ENCODE measurements at places on chromosomes 16 and 17.
A peak's percentile ranks its signal among the peaks of the same experiment; 100 is the strongest.

GRCh38 chr16:55613613-55614335 is 42.0 kb upstream of the SLC6A2 start:
- DNase-seq = no peak

DNA sequence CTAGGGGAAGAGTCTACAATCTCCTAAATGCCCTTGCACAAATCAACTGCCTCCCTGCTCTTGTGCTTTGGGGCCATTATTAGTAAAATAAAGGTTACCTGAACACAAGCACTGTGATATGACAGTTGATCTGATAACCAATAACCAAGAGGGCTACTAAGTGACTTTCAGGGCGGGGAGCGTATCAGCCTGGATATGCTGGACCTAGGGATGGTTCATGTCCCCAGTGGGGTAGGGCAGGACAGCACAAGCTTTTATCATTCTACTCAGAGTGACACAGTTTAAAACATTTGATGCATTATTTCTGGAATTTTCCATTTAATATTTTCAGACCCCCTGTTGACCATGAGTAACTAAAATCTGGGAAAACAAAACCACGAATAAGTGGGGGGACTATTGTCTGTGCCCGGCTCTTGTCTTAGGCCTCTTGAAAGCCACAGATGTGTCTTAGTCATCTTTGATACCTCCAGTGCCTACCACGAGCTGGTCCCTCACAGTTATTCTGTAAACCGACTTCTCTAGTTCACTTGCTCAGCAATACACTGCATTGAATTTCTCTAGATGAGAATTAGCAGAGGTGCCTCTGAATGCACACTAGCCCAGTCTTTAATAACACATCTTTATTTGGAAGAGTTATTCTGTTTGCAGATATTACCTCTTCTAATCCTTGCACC is 94.6 kb upstream of the DHX40 start:
- DNase-seq = no peak

GRCh38 chr16:84277244-84277823 is 17.3 kb upstream of the WFDC1 start:
- DNase-seq = peak; percentile 62

GRCh38 chr17:34816848-34817247 is 144.4 kb downstream of the CCT6B start:
- no peak for DNase-seq

DNA sequence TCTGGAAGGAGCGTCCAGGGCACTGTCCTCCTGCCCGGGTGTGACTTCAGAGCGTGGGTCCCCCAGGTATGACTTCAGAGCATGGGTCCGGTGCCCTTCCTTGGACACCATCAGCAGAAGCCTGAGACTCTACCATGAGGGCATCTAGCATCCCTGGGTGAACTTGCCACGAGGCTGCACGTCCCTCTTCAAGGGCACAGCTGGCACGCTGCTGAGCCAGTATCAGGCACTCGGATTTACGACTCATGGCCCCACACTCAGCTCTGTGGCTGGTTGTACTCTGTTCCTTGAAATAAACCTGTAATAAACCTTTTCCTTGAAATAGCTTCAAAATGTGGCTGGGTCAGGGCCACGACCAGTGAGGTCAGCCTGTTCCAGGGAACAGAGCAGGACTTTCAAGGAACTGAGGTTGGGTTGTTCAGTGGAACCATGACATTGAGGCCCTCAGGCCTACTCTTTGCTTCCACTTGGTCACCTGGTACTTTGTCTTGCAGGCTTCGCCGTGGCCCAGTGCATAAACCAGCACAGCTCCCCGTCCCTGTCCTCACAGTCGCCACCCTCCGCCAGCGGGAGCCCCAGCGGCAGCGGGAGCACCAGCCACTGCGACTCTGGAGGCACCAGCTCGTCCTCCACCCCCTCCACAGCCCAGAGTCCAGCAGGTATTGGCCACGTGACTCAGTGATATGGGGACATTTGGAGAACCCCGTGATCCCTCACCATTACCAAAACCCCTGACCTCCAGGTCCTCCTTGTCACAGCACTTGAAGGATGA is 89.9 kb downstream of the SOCS1 start:
- DNase-seq = no peak

GRCh38 chr17:78111727-78112517 is 16.6 kb downstream of the TMC6 start:
- DNase-seq = no peak

DNA sequence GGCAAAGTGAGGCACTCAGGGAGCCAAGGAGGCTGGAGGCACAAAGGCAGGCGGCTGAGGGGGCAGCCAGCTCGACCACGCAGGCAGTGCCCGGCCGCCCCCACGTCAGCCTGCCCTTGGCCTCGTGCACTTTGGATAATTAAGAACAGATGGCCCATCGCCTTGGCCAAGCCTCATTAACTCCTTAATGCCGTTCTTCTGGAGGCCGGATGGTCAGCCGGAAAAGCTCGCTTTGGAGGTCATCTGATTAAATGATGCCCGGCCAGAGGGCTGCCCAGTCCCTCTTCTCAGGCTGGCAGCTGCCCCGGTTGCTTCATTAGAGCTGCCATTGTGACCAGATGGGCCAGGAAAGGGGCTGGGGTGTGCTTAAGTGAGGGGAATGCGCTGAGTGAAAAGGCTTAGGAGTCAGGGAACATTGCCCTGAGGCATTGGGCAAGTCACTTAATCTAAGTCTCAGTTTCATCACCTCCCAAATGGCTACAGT is 364.0 kb downstream of the NPIPA8 start:
- DNase-seq = no peak

GRCh38 chr16:79083508-79084299 is 516.8 kb downstream of the MAF start:
- no peak for DNase-seq

GRCh38 chr17:78885956-78886355 is 17.0 kb downstream of the CEP295NL start:
- no peak for DNase-seq

DNA sequence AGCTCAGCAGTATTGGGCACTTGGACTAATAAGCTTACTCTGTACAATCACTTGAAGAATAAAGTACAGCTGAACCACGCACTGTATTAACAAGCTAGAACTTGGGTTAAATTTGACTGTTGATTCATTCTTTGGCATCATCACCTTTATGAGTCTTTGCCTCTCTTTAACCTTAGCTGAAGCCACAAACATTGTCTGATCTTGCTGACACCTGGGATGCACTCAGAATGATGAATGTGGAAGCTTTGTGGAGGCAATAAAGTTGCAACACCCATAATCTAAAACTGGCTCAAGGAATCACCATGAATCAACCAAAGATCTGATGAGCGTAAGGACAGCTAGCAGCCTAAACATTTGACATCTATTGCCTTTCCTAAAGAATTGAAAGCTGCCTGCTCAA is 590.6 kb upstream of the SOX9 start:
- DNase-seq = no peak

DNA sequence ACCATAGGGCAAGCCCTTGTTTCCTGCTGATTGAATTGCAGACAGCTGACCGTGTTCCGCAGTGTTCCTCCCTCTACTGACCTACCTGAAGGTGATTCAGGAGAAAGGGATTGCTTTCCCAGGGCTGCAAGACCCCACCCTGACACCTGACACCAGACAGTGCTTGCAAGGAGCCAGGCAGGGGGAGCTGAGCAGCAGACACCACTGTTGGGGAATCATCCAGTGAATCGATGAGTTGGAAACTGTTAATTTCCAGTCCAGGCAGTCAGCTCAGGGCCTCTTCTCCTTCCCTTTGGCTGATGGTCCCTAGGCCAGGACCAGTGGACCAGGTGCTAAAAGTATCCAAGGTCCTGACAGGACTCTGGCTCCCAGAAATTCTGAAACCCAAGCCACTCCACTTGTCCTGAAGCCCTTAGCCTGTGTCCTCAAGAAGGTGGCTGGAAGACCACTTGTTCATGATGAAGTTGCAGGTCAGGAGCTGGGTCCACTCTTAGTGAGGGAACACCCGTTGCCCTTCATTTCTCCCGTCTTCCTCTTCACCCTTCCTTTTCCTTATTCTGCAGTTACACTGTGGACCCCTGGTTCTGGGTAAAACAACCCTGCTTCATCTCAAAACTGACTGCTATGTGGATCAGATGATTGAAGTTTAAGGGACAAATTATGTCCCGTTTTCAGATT is 9.5 kb upstream of the UNK start:
- no peak for DNase-seq

GRCh38 chr17:38577244-38577643 is 28.5 kb downstream of the SRCIN1 start:
- no peak for DNase-seq

DNA sequence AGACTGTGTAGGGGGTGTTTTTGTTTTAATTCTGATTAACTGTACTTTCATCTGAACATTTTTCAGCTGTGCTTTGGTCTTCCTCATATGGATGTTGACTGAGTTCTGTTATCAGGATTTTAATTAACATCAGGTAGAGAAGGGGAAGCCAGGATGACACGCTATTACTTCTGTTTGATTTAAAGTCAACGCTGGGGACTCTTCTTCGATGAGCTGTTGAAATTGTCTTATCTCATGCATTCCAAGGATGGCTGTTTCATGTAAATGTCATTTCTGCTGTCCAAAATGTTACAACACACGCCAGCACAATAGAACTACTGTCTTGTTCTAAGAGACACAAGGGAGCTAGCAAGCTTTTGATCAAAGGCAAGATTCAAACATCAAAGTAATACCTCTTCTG is 263.3 kb upstream of the CDH5 start:
- DNase-seq = no peak

- no peak for DNase-seq
Measured at GRCh38 chr17:66240013-66240412, 10.8 kb upstream of the APOH start.

- DNase-seq = no peak
Measured at GRCh38 chr16:83842756-83843507, 35.2 kb downstream of the HSBP1 start.

DNA sequence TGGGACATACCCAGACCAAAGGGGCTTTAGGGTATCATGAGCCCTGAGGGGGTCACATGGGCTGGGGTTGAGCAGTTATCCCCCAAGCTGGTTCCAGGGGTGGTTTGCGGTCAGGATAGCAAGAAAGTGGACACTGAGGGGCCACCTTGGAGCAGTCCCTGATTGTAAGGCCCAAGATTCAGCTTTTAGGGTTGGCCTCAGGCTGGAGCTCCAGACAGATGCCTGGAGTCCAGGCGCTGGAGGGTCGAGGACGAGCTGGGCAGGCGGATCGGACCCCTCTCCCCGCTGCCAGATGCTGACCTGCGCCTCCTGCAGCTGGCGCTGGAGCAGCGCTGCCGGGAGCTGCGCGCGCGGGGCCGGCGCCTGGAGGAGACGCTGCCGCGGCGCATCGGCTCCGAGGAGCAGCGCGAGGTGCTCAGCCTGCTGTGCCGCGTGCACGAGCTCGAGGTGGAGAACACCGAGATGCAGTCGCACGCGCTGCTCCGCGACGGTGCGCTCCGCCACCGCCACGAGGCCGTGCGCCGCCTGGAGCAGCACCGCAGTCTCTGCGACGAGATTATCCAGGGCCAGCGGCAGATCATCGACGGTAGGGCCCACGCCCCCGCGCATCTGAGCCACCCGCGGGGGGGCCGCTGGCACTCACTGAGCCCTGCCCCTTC is 10.0 kb downstream of the BTBD17 start:
- DNase-seq = no peak

GRCh38 chr16:62548095-62548494 is 511.9 kb upstream of the CDH8 start:
- no peak for DNase-seq

DNA sequence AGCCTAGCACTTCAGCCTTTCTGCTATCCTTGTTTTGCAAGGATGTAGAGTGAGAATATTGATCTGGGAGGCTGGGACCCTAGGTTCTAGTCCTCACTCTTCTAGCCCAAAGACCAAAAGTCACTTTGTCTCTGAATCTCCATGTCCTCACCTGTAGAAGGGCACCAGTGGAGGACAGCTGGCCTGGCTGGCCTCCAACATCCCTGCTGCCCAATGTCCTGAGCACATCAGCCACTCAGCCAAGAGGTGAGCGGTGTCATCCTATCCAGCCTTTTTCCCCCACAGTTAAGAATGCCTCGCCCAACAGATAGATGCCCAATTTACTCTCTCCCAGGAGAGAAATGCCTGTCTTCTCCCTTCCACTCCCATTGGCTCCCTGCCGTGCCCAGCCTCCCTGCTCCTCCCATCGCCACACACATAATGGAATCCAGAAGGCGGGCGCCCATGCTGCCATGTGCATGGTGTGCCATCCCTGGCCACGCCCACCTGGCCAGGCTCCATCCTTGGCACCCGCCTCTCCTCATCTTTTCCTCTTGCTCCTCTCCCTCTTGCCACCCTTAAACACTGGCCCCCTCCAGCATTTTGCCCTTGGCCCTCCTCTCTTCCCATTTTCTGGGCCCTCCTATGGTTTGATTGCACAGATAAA is 157.3 kb upstream of the SDK2 start:
- DNase-seq = no peak
